ENCODE measurements at places on chromosomes 1 and 21.
A peak's percentile ranks its signal among the peaks of the same experiment; 100 is the strongest.

GRCh38 chr1:8560035-8560434, 242.1 kb downstream of the SLC45A1 start:
- no peak for DNase-seq

DNA sequence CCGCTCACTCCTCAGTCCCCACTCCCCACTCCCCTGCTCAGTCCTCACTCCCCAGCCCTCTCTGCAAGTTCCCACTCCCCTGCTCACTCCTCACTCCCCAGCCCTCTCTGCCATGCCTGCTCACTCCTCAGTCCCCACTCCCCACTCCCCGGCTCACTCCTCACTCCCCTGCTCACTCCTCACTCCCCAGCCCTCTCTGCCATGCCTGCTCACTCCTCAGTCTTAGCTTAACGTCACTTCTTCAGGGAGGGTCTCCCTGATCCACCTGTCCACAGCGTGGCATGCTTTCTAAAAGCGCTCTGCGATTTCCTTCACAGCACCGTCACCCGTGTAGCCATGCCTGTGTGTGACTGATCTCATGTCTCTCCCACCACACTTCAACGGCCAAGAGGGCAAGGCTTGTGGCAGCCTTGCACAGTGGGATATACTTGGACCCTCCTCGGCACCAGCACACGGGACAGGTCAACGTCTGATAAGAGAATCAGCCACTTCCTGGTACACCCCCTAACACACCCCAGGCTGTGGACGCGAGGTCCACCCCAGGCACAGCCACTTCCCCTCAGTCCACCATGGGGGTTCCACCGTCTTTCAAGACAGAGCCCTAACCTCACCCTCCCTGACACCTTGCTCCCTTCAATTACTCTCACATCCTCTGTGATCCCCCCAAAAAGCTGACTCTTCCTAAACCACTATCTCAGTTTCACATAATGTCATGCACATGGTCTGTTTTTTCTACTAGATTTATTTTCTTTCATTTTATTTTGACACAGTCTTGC, 14.0 kb downstream of the PRDM15 start:
- DNase-seq = no peak

DNA sequence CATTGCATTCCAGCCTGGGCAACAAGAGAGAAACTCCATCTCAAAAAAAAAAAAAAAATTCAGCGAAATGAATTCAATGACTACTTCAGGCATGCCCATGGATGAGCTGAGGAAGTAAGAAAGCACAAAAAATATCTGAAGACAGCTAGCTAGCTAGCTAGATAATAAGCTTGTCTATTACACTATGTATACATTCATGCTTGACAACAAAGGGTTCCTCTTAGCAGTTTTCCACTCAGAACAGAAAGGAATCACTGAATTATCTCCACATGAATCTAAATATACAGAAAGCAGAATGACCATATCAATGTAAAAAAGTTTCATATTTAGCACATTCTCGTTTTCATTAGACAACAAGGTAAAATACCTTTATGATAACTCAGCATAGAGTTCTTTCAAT, 32.1 kb downstream of the USP48 start:
- no peak for DNase-seq

DNA sequence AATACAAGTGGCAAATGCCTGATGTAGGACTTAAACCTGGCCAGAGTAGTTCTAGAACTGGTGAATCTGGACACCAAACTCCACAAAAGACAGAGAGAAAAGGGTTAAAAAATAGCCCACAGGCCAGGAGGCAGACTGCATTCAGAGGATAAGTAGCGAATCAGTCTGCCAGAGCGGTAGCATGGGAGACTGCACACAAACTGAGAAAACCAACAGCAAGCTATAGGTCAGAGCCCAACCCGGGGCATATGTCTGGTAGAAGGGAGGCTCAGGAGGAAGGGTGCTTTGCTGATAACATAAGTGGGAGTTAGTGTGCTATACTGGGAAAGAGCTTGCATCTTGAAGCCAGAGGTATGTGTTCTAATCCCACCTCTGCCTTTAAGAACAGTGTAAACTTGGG, 4.0 kb downstream of the LRRC53 start:
- no peak for DNase-seq

GRCh38 chr1:57109247-57109646, 143.4 kb upstream of the C8B start:
- DNase-seq = no peak

- DNase-seq = no peak
Measured at GRCh38 chr21:26138615-26139257, 31.8 kb downstream of the APP start.

GRCh38 chr1:24105368-24106160, 6.4 kb downstream of the MYOM3 start:
- DNase-seq = no peak

DNA sequence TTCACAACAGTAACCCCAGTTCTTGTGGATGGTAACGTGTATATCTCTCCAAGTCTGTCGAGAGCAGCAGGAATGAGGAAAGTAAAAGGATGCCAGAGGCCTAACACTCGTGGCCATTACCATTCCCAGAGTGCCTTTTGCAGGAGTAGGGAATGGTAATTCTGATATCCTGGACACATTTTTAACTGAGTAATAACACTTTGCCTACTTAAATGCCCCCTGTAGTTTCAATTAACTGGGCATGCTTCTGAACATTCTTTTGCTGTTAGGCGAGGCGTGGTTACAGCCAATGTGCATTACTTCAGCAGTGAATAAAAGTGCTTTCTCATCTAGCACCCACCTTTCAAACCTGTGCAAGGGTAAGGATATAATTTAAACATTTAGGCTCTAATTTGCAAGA, 258.5 kb upstream of the ADGRL2 start:
- no peak for DNase-seq

GRCh38 chr1:59100708-59101374, 196.1 kb upstream of the FGGY start:
- DNase-seq = no peak

DNA sequence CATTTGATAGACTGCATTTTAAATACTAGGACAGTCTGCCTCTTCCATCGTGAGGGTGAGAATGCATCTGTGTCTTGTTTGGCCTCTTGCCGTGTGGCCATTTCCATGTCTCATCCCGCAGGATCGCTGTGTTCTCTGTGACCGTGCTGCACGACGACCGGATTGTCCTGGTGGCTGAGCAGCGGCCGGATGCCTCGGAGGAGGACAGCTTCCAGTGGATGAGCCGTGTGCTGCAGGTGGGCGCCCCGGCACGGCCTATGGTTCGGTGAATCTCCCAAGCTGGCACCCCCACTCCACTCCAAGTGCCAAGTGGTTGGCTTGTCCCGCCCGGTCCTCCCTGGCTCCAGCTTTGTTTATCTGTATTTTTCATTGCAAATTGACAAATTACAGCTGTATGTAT, 55.2 kb downstream of the S100B start:
- DNase-seq = no peak

DNA sequence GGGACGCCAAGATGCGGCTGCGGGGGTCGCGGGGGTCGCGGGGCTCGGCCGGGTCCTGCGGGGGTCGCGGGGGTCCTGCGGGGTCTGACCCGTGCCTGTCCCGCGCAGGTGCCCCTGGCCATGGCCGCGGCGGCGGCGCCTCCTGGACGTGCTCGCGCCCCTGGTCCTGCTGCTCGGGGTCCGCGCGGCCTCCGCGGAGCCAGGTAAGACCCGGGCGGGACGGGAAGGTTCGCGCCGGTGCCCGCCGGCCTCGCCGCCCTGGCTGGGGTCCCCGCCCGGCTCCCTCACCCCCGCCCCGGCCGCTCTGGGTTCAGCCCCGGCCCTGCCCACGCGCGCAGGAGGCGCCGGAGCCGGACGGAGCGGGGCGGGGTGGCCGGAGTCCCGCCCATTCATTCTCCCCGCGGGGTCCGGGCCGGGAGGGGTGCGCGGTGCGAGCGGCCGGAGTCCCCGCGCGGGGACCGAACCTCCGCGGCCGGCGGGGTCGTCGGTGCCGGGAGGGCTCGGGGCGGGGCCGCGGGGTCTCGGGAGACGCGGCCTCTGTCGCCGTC, 380 bp downstream of the COL18A1 start:
- no peak for DNase-seq

GRCh38 chr1:24304763-24305162, 14.4 kb upstream of the GRHL3 start:
- no peak for DNase-seq

- DNase-seq = no peak
Measured at GRCh38 chr1:23791516-23792047, 637 bp downstream of the LYPLA2 start.

GRCh38 chr1:200150721-200151120, 123.2 kb downstream of the NR5A2 start:
- no peak for DNase-seq

GRCh38 chr1:203304919-203305808, at the start of gene BTG2:
TSS of gene BTG2 (plus strand) at chr1:203305519. CDS start at chr1:203305607, 88 bp downstream.
- DNase-seq = peak; percentile 97

GRCh38 chr1:94305704-94306103, 68.3 kb upstream of the ARHGAP29 start:
- no peak for DNase-seq

- DNase-seq = no peak
Measured at GRCh38 chr1:46131093-46131492, 1.3 kb downstream of the PIK3R3 start.

DNA sequence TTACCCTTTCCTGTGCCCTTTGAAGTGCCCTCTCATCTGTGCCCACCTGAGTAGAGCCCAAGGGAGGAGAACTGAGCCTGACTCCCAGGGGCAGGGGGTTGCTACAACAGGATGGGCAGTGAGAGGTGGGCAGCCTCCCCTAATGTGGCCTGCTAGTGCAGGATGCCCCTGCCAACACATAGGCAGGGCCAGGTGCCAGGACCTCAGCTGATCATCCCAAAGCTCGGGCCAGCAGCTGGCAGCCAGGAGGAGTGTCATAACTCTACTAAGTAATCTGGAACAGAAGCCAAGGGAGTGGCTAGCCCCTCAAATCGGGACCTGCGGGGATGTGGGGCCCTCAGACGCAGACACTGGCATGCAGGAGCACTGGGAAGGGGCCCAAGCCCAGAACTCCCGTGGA, 208.8 kb upstream of the RAB4A start:
- no peak for DNase-seq

GRCh38 chr1:58107943-58108342, 438.6 kb downstream of the OMA1 start:
- DNase-seq = no peak

GRCh38 chr1:20185834-20186782, at the start of the genes PLA2G2C and UBXN10:
TSS of gene PLA2G2C (minus strand) at chr1:20186518. CDS start at chr1:20177363, 9,155 bp downstream.
TSS of gene UBXN10 (plus strand) at chr1:20186096. CDS start at chr1:20190562, 4,466 bp downstream.
- peak; percentile 13 for DNase-seq

DNA sequence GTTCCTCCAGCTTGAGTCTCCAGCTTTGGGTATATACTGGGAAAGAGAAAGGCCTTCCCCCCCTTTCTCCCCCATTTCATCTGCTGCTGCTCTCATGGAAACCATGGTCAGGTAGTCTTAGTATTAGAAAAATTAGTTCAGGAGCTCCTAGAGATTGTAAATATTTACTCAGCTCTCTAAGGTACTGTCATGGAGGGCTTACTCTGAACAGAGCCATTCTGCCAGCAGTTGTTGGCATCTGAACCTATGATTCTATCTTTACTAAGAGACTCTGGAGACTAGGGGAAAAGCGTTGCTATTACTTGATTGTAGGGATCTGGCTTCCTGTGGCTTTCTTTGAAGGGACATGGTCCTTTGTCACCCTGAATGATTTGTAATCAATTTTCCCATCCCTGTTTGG, 6.1 kb downstream of the INTS3 start:
- DNase-seq = no peak

DNA sequence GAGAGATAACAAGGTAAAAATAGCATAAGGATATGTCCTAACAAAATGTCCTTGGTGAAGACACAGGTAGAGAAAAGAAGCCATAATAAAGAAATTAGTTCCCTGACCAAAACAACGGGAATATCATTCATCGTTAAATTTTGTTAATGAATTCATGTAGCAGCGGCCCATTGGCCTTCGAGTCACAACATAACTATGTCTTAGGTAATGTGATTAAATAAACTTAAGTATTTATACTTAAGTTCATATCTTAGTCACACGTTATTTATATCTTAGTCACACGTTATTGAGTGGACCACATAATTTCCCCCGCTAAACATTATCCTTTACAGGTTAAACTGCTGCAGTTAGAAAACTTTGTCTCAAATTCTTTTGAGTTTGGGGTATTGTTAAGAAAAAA, 1.2 kb downstream of the NEXN start:
- DNase-seq = no peak

GRCh38 chr1:64758233-64758632, 13.4 kb downstream of the RAVER2 start:
- no peak for DNase-seq

DNA sequence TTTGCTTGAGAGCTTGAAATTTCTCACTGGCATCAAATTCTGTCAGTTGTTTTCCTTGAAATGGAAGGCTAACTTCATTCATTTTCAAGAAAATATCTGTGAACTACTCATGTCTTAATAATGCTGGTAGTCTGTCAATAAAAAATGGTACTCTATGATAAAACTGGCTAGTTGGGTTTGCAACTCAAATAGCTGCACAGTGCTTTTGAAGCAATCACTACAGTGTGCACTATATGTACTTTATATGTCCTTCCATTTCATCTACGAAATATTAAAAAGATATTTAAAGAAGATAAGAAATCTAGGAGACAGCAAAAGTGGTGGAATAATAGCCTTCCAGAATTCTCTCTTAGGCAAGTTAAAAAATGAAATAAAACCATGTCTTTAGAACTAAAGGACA, 39.9 kb upstream of the ZNHIT6 start:
- DNase-seq = no peak

DNA sequence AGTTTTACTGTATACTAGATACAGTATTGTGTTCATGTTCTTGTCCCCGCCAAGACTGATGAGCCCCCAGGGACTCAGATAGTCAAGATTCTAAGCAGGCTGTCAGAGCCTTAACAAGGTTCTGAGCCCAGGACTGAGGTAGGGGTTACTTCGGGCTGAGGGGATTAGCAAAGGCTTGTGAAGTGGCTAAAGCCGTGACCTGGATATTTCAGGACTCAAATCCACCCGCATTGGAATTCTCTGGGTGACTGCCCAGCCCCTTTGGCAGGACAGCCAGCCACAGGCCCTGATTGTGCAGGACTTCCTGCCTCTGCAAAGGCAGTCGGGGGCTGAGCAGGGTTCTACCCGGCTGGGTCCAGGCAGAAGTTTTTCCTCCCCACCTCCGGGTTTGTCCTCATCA, at the start of gene PLA2G5:
PLA2G5 (plus strand) TSS at position 321 of the 400 bp plus-strand sequence. CDS start 14,637 bp downstream, outside the sequence.
- peak; percentile 57 for DNase-seq

DNA sequence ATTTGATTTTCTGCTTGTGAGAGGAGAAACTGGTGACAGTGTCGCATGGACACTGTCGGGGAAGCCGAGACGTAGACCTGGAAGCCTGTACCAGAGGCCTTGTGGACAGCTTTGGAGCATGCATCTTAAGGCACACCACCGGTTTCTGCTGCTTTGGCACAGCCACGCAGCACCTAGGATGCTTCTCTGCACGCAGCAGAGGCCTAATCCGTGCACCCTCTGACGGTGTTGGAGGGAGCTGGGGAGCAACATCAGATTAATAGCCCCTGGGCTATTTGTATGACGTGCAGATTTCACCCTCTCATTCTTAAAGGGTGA, 30.3 kb downstream of the TEX35 start:
- DNase-seq = no peak
